ENCODE measurements at places on chromosomes 7 and 10. TPM values are rescaled to one million over a fixed set of nuclear protein-coding genes. Genes with fewer than 3 reads are reported as not detected.

Gene KLF14
- total RNA-seq: not detected

Gene OPTN
- 13.9 TPM for total RNA-seq

Gene GPR141
- 2.6 TPM for total RNA-seq

Gene MMD2
- not detected for total RNA-seq

Gene SLC39A12
- total RNA-seq: 0.22 TPM

Gene NKX2-3
- not detected for total RNA-seq

Gene CYP2C19
- not detected for total RNA-seq

Gene RSPH10B2
- total RNA-seq: not detected

Gene GRM3
- 13.6 TPM for total RNA-seq

Gene PDSS1
- total RNA-seq: 15.0 TPM

Gene CCL24
- total RNA-seq: not detected

Gene TMEM209
- total RNA-seq: 33.1 TPM

Gene TMEM196
- not detected for total RNA-seq

Gene THNSL1
- total RNA-seq: 19.4 TPM

Gene SPDYE1
- not detected for total RNA-seq

Gene SPDYE9
- not detected for total RNA-seq

Gene CCDC6
- 23.1 TPM for total RNA-seq

Gene UCN3
- total RNA-seq: not detected

Gene CNNM1
- total RNA-seq: 1.1 TPM

Gene OGDHL
- total RNA-seq: 0.56 TPM

Gene GIMAP7
- not detected for total RNA-seq

Gene NSUN6
- total RNA-seq: 21.9 TPM

Gene LIPJ
- total RNA-seq: 0.06 TPM

Gene MEIG1
- total RNA-seq: not detected

Gene VCL
- 96.9 TPM for total RNA-seq

Gene HOXA1
- total RNA-seq: not detected

Gene ANK3
- 54.1 TPM for total RNA-seq

Gene STEAP1B
- total RNA-seq: 3.0 TPM

Gene TMEM225B
- 0.53 TPM for total RNA-seq

Gene AKR1C4
- not detected for total RNA-seq

Gene TRPV6
- not detected for total RNA-seq

Gene GRM8
- total RNA-seq: 1.6 TPM

Gene SSBP1
- 402 TPM for total RNA-seq

Gene C10orf67
- not detected for total RNA-seq

Gene CYP26C1
- 0.22 TPM for total RNA-seq

Gene CASTOR2
- total RNA-seq: 11.7 TPM

Gene CUL1
- 89.3 TPM for total RNA-seq

Gene CPA2
- 0.65 TPM for total RNA-seq

Gene ZNF467
- 0.17 TPM for total RNA-seq

Gene RASSF4
- total RNA-seq: 3.1 TPM

Gene AGAP5
- total RNA-seq: 8.3 TPM

Gene SEMA3A
- 134 TPM for total RNA-seq

Gene ASB10
- total RNA-seq: not detected

Gene SLC12A9
- 3.5 TPM for total RNA-seq

Gene OR2A1
- not detected for total RNA-seq

Gene CHST15
- total RNA-seq: 0.59 TPM

Gene AGBL3
- total RNA-seq: 2.1 TPM

Data from neural progenitor cell (in vitro differentiated cells).